Muscle of leg (tissue), 16 donors: ENCODE measurements at places on chromosomes 12 and 14.

DNA sequence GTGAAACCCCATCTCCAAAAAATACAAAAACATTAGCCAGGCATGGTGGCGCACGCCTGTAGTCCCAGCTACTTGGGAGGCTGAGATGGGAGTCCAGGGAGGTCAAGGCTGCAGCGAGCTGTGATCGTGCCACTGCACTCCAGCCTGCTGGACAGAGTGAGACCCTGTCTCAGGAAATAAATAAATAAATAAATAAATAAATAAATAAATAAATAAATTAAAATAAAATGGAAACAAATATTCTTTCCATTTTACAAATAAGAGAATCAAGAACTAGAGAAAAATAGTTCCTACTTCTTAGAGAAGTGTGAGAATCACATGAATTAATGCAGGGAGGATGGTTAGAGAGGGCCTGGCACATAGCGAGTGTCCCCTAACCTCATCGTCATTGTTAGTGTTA is 53.7 kb downstream of the C12orf75 start:
- no peak for DNase-seq

DNA sequence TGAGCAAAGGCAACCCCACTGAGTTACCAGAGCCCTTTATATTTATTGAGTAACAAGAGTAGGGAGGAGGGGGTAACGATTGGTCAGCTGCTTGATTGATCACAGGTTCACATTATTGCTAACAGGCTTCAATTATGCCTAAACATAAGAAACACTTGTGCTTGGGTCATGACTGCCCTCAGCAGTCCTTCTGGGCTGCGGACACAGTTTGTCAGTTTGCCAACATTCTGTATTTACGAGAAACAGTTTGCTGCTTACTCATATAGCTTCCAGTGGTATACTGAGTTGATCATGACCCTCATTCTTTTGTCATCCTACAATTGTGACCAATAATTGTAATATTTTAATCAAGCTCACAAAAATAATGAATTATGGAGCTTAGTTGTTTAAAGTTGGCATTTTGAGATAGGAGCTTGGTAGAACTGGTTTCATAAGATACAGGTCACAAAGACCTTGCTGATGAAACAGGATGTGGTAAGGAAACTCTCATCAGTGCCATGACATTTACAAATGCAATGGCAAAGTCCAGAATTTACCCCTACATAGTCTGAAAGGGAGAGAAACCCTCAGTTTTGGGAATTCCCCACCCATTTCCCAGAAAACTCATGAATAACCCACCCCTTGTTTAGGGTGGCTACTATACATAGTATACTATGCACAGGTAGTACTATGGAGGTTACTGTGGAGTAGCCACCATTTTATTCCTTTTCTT is 1421.0 kb upstream of the FLRT2 start:
- no peak for DNase-seq

DNA sequence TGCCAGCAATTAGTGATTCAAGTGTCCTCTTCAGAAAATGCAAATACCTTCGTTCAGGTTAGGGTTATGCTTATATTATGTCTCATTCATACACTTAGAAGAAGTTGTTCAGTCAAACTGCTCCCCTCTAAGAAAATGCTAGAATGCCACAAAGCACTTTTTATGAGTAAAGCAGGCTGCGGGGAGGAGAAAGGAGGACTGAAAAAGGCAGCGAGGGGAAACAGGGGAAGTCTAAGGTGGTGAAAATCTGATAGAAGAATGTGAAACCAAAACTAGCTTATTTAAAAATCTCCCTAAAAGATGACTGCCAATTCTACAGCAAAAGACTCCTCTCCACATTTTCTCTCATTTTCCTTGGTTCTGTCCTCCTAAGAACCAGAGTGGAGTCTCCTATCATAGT is 70.1 kb downstream of the PRKD1 start:
- no peak for DNase-seq

- no peak for DNase-seq
These were observed 625.4 kb upstream of the LRFN5 start for GRCh38 chr14:40981247-40981646.

DNA sequence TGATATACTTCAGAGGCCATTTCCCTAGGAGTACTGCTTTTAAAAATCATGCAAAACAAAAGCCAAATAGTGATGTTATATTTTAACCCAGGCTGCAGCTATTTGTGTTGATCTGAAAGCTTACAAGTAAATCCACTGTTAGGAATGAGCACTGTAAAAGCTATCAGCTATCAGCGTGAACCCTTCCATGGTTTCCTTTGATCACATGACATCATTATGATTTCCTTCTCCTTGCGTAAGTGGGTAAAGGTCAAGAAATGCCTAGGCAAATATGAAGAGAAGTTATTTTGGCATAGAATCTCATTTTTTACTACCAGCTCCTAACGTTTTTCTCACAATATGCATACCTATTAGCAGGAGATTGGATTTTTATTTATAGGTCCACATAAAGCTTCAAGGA is 48.6 kb upstream of the CATSPERB start:
- no peak for DNase-seq

- DNase-seq, result peak; percentile 68
These were observed at the start of gene SLC6A15 for GRCh38 chr12:84912198-84913128. SLC6A15 (minus strand) TSS chr12:84912799; CDS start chr12:84892120, 20,679 bp downstream.

DNA sequence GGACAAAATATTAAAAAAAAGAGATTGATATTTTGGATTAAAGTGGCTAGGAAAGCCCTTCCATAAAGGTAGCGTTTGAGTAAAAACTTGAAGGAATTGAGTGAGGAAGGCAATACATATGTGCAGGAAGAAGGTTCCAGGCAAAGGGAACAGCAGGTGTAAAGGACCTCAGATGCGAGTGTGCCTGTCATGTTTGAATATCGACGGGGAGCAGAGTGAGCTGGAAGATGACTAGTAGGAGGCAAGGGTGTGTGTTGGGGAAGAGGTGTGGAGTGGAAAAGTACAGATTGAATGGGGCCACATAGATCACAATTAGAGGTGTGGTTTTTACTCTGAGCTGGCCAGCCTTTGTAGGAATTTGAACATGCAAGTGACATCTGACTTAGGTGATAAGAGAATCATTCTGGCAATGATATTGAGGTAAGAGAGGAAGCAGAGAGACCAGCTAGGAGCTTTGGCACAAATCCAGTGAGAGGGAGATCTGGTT is 15.0 kb upstream of the FBXO33 start:
- DNase-seq, result no peak

- no peak for DNase-seq
These were observed 1.1 kb upstream of the USP15 start for GRCh38 chr12:62258941-62259630.

- peak; percentile 60 for DNase-seq
These were observed 326.3 kb downstream of the BMP4 start for GRCh38 chr14:53630336-53630735.

DNA sequence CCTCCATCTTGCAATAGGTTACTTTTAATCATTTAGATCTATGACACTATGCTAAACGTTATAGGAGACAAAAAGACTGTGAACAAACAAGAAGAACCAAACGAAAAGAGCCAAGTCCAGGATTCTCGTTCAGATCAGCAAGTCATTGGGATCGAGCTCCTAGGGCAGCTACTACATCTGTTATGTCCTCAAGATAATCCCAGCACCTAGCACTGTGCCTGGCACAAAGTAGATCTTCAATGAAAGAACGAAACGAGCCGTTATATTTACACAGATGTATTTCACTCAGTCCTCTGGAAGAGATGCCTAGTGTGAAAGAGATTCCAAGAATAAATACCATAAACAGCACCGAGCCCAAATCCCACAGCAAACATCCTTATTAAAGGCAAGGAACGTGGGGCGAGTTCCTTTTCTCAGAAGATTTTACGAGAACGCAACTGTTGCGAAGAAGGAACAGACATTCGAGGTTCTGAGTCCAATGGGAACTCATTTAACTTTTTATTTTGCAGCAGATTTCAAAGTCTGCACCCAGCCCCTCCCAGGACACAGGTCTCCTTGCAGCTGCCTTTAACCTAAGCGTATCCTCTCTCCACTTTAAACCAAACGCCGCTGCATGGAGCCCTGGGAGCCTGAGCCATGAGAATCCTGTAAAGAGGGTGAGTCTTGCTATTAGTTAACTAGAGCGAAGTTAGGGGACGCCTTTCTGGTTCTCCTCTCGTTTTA is 544 bp upstream of the TDP1 start:
- DNase-seq, result no peak

DNA sequence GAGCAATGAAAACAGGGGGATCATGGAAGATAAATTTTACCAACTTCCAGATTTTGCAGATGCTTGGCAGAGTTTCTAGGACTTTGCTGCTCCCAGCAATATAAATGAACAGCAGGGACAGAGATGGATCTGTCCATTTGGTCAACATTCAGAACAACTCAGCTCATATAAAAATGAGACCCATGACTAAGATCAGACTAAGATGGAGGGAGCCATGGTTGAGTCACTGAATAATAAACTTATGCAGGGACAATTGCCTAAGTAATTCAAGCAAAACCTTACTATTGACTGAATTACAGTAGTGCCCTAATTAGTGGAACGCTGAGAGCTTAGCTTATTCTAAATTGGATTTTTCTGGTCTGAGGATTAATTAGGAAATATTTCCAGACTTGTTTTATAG is 205.1 kb downstream of the SLC5A8 start:
- no peak for DNase-seq

GRCh38 chr14:103256406-103256805 is 77.6 kb upstream of the EIF5 start:
- DNase-seq, result no peak

GRCh38 chr12:113381220-113381619 is 22.5 kb downstream of the SDS start:
- DNase-seq, result no peak

DNA sequence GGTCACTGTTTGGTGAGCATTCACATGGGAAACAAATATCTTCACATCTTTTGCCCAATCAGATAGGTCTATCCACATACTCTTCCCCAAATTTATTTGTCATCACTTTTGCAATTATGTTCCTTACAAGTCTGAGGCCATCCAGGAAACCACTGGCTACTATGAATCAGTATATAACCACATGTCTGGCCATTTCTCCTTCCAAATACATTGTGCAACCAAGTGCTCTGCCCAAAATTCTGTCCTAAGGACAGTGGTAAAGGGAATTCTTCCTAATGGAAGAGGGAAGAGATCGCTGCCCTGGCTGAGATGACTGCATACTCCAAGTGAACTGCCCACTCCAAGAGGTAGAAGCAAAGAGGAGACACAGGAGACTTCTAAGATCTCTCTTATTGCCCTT is 148.9 kb upstream of the MAX start:
- no peak for DNase-seq

DNA sequence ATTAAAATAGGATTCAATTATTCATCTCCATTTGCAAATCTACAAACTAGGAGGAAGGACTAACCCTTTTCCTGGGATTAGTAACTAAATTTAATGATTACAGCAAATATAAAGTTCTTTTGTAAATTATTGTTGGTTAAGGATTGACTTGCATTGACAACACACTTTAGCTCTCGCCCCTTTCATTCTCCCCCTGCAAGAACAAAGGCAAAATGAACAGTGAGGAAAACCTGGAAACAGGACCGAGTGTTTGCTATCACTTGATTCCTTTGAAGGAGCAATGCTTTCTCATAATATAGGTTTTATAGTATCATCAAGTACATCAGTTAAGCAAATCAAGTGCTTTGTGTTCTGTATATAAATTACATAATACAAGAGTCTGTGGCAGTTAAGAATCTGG is 7.4 kb upstream of the COX16 start:
- no peak for DNase-seq

- DNase-seq, result peak; percentile 72
These were observed 281.2 kb downstream of the PAWR start for GRCh38 chr12:79409562-79409961.

DNA sequence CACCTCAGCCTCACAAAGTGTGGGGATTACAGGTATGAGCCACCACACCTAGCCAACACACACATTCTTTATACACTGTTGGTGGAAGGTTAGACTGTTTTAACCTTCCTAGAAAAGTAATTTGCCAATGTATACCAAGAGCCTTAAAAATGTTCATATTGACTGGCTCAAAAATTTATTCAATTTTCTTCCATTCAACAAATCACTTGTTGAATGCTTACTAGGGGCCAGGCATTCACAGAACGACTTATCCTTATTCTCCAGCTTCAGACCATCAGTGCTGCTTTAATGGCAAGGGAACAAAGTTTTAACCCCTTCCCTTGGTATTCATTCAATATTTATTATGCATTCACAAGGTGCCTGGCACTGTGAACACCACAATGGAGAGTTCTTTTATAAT is 3.0 kb downstream of the NR2C1 start:
- no peak for DNase-seq

- no peak for DNase-seq
These were observed 21.4 kb downstream of the CKB start for GRCh38 chr14:103501041-103501870.

- peak; percentile 31 for DNase-seq
These were observed 215.8 kb downstream of the PHLDA1 start for GRCh38 chr12:75815756-75816155.

DNA sequence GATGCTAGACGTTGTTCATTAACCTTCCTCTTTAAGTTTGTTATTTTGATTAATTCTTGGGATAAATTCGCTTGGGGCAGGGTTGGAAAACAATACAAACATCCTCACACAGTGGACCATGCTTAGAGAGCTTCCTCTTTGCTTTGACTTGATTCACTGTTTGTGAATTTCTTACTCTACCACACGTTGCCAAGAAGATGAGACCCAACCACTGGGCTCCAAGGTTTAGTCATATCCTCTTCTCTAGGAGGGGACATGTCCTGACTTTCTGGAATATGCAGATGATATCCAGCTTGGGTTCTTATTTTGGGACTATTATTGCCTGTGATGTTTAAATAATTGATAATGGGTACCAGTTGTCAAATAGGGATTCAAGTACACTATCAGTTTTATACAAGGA is 428.2 kb downstream of the ATP23 start:
- DNase-seq, result no peak

DNA sequence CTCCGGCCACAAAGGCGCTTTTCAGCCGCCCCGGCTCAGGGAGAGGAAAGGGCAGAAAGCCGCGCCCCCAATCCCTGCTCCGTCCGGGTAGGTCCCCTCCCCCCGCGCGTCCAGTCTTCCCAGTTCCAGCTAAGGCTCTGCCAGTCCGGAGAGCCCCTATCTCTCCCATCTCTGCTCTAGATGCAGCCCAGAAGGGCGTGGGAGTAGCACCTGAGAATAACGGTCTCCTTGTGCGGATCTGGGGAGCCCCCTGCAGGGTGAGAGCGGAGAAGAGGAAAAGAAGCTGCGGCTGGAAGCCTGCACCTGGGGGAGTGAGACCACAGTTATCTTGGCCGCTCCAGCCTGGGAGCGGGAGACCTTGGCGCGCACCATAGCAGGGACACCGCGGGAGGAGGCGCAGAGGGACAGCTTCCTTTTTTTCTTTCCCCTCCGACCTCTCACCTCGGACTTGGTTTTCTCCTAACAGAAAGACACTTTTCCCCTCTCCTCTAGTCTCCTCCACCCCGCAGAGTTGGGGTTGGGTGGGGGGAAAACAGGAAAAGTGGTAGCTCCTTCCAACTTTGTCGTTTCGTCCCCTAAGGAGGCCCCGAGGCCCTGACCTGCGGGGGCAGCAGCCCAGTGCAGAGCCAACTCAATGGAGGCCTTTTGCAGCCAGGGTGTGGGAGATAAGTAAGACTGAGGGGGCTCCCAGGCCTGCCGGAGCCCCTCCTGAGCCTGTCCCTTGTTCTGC is 2.4 kb downstream of the DHH start:
- DNase-seq, result peak; percentile 47
